ENCODE measurements at places on chromosomes 13 and 19. TPM values are rescaled to one million over a fixed set of nuclear protein-coding genes. Genes with fewer than 3 reads are reported as not detected.

- peak; percentile 64 for DNase-seq
These were observed 299.0 kb downstream of the KLF12 start for GRCh38 chr13:73835138-73835721.

- DNase-seq, result no peak
These were observed 27.4 kb upstream of the CYP4F8 start for GRCh38 chr19:15587663-15588062.

- peak; percentile 73 for DNase-seq
These were observed 1.9 kb downstream of the FOXO1 start for GRCh38 chr13:40664350-40665125.

GRCh38 chr19:31352782-31353651 is 3.8 kb upstream of the TSHZ3 start:
- DNase-seq, result peak; percentile 25

- DNase-seq, result no peak
These were observed 38.3 kb downstream of the SOX1 start for GRCh38 chr13:112105244-112105681.

DNA sequence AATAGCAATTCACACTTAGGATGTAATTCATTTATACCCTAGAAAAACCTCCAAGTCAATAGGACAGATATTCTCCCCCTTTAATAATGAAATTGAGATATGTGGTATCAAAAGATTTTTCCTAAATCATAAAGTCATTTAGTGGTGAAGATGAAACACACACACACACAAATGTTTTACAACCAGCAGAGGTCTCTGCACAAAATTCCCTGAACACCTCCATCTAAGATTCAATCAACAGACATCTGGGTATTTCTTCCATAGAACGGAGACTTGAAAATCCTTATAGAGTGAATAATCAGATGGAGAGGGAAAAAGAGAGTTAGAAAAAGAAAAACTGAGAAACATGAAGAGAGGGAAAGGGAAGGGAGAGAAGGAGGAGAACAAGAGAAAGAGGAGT is 52.8 kb downstream of the MYCBP2 start:
- DNase-seq, result no peak

DNA sequence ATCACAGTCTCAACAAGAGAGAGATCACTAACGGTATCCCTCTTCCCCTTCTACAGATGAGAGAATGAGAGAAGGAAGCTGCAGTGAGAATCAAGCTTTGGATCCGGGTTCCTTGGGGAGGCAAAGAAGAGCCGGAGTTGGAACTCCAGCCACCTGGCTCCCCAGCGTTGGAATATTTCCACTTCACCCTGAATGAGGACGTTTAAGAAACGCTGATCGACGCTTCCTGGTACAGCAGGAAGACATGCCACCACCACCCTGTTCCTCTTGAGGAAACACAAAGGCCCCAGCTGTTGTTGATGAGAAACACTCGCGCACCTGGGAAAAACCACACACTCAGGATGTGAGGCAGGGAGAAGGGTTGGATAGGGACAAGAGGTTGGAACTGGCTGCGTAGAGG is 11.3 kb upstream of the CACNG8 start:
- DNase-seq, result no peak

DNA sequence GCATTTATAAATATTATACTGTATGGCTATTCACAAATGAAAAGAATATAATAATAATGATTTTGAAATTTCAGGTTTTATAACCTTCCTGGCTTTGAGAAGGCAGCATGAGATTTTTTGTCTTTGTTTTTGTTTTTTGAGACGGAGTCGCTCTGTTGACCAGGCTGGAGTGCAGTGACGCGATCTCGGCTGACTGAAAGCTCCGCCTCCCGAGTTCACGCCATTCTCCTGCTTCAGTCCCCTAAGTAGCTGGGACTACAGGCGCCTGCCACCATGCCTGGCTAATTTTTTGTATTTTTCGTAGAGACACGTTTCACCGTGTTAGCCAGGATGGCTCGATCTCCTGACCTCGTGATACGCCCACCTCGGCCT is 64.1 kb downstream of the ZNF429 start:
- DNase-seq, result peak; percentile 86

DNA sequence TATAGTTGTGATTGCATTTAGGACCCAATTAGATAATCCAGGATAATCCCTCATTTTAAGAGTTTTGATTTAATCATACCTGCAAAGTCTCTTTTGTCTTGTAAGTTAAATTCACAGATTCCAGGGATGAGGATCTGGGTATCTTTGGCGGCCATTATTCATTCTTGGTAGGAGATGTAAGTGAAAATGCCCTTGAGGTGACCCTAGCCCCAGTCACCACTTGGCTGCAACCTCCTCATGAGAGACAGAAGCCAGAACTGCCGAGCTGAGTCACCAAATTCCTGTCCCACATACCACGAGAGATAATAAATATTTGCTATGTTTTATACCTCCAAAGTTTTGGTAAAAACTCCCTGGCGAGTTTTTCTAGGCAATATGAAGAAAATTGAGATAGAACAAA is 389.4 kb downstream of the RFC3 start:
- DNase-seq, result no peak

DNA sequence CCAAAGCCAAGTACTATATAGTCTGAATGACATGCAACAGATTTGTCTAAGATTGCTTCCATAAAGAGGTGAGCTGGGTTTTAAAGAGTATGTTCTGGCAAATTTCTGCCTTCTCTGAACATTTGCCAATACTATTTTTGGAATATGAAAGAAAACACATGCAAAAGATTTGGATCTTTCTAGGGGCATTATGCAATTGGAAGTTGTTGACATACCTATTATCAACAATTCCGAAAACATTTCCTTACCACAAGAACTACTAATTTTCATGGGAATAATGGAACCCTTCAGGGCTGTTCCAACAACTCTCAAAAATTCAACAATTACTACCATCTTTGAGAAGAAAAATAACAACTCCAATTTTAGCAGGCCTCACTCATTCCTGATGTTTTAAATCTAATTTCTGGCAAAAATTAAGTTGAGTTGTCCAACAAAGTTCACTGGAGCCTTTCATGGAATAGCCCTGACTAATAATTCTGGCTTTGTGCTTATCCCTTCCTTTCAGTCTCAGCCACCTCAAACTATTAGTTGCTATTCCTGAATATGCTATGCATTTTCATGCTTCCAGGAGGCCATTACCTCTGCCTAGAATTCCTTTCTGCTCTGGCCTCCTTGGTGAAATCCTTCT is 250.0 kb downstream of the RGCC start:
- peak; percentile 47 for DNase-seq

The COX6B2 gene
- 0.72 TPM for total RNA-seq

The FBXO27 gene
- 1.6 TPM for total RNA-seq

The PNMA8B gene
- 2.6 TPM for total RNA-seq
